ENCODE measurements at places on chromosomes 6 and 20.

DNA sequence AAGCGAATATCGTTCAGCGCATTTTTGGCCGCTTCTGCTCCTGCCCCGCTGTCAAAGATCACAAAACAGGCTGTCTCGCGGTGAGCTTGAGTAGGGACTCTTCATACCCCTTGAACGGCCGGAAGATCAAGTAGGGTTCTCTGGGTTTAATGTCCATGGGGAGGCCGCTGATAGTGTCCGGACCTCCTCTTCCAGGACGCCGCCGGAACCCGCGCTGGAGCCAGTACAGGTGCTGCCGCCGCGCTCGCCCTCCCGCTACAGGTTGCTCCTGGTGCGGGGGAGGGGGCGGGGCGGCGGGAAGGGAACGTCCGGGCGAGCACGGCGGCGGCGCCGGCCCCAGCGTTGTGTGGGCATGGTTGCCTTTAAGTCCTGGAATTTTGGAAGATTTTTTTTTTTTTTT lies 67.4 kb downstream of the KHDC1L start:
- no peak for DNase-seq

DNA sequence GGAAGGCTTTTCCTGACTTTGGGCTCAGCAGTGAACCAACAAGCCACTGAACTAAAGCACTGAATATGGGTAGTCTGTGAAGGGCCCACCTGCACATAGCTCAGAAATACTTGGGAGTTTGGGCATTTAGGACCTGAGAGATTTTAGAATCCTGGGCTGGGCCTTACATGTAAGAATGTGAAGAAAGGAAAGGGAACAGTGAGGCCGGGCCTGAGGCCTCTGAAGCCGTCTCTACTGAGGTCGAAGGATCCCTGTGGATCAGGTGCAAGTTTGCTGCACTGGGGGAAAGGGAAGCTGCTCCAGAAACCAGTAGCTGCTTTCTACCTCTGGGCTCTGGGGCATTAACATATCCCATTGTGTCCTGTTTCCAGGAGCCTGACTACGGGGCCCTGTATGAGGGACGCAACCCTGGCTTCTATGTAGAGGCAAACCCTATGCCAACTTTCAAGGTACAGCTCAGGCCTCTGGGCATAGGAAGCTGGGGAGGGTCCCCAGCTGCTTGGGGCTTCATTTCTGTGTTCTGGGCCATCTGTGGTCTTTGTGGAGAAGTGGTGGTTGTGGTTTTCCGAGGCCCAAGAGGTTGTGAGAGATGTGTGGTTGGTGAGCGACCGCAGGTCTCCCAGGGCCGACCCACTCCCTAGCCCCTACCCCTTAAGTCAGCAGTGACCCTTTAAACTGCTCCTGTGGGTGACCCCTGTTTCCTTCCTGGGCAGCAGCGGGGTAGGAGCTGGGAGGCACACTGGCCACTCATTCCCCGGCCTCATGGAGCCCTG lies 30.3 kb downstream of the PLCG1 start:
- DNase-seq, result no peak

GRCh38 chr6:110676396-110676795 lies 138.9 kb downstream of the CDK19 start:
- DNase-seq, result no peak

DNA sequence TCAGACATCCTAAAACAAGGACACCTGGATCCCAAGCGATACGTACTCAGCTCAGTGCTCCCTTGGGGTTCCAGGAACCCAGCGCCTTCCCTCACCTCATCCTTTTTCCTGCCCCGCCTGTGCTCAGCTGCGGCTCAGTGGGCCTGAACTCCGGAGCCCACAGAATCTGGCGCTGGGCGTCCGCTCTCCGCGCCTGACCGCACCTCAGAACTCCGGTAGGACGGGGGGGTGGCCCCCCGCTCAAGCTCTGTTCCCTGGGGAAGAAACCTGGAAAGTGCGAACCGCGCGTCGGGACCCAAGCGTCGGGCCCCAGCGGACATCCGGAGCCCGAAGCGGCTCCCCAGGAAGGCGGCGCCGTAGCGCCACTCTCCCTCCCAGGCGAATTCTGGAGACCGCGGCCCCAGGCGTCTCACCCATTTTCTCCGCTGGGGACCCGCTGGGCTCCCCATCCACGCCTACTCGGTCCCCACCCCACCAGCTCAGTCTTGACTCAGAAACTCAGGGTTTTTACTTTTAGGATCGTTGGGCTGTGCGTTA lies 336 bp upstream of the LY6G5C start:
- peak; percentile 26 for DNase-seq

DNA sequence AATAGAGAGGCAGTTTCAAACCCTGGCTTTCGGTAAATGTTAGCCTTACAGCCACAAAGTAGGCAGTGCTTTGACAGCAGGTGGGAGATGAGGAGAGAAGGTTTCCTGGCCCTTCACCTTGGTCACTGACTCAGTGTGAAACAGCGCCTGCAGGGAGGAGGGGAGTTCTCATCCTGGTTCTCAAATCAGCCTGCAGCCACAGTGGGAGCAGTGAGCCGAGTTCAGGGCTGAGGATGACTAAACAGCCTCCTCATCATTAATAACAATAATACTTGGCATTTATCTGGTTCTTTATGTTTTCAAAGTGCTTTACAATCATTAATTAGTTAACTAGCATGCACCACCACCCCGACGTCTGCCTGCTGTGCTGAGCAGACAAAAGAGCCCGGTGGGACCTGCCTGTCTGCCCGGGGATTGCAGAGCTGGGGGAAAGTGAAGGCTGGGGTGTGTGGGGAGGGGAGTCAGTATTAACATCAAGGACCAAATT lies 59.6 kb downstream of the PRDM1 start:
- DNase-seq, result no peak

DNA sequence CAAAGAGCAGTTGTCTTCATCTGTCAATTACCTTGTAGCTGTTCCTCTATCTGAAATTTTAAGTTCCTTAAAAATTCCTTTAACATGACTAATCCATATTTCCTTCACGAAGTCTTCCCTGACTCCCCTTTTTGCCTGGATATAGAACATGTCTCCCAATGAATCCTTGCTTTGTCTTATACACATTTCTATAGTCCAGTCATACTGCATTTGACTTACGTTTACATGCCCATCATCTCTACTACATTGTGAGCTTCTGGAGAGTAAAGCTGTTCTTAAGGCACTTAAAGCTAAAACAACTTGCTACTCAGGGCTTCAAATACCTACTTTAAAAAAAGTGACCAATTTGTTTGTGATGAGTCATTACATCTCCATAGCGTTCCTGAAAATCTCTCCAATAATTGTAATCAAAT lies 4.9 kb downstream of the REV3L start:
- no peak for DNase-seq

- DNase-seq, result peak; percentile 85
Measured at GRCh38 chr6:36302227-36302976, 32.5 kb downstream of the PNPLA1 start.

Data from NCI-H1930 (cell line).